ENCODE measurements at places on chromosomes 16 and 17. TPM values are rescaled to one million over a fixed set of nuclear protein-coding genes. Genes with fewer than 3 reads are reported as not detected.

DNA sequence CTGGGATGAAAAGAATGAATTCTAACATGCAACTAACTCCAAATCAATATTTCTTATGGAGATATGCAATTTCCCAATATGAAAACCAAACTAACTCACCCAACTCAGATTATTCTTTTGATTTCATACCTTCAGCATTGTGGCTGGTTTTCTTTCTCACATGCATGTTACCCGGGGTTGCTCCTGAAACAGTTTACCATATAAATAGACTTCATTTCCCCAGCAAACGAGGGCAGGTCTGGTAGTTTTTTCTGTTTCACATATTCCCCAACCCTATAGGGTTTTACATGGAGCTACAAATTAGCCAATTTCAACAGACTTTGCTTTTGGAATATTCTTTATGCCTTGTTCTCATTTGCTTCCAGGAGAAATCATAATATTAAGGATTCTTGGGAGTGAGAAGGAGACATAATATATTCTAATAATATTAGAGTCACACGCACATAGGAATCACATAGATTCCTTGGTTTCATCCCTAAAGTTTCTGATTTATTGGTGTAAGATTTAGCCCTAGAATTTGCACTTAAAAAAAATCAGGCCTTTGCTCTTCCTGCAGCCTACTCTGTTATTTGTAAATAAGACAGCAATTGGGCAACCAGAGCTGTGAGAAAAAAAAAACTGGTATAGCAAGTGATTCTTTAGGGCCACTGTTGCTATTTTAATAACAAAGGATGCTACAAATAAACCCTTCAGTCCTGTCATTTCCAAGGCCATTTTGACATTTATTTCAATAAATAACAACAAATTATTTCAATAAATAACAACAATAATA is 60.3 kb upstream of the FAM20A start:
- no peak for DNase-seq

OGFOD3 gene
- total RNA-seq, result 23.3 TPM

EDC4 gene
- total RNA-seq, result 40.9 TPM

DNA sequence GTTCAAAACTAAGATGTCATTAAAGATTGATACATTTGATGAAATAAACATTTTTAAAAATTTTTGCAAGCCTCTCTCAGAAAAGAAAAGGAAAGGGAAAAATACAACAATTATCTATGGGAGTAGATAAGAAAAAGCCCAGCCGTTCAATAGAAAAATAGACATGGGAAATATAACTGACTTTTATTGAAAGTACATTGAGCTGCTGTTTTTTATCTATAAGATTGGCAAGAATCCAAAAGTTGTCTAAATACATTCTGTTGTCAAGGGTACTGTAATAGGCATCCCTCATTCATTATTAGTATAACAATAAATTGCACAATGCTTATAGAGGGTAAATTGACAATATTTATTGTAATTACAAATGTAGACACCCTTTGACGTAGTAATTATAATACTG is 38.4 kb upstream of the IRX6 start:
- no peak for DNase-seq

KRTAP9-2 gene
- total RNA-seq, result 18.1 TPM

BTBD17 gene
- 0.22 TPM for total RNA-seq

- no peak for DNase-seq
Observed at GRCh38 chr16:27403601-27403992, 1.6 kb downstream of the IL21R start.

SOX8 gene
- total RNA-seq, result 3.0 TPM

DNA sequence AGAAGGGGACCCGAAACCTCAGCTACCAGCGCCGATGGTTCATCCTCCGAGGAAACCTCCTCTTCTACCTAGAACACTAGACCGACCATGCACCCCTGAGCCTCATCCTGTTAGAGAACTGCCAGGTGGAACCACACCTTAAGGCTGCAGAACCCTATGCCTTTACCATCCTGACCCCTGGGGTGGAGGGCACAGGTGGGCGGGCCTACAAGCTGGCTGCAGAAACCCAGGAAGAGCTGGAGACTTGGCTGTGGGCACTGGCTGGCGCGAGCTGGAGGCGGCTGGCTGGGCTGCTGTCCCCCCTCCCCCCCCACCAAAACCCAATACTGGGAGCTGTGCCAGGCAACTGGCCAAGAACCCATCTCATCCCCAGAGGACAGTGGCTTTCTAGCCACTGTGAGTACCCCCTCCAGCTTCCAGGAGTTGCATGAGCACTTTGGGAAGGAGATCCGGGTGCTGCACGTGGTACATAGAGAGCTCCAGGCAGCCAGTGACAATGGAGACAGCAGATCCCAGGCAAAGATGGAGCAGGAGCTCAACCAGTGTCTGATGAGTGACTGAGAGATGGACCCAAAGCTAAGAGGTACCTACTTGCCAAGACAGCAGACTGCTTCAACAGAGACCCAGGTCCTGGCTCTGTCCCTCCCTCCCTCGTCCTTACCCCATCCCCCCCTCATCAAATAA is 1.4 kb upstream of the CD2BP2 start:
- no peak for DNase-seq

GRCh38 chr16:29836623-29837022 is 16.4 kb downstream of the MVP start:
- no peak for DNase-seq

TXNDC11 gene
- total RNA-seq, result 27.7 TPM

GRCh38 chr17:16484445-16485175 is 7.4 kb downstream of the LRRC75A start:
- DNase-seq, result no peak

DNA sequence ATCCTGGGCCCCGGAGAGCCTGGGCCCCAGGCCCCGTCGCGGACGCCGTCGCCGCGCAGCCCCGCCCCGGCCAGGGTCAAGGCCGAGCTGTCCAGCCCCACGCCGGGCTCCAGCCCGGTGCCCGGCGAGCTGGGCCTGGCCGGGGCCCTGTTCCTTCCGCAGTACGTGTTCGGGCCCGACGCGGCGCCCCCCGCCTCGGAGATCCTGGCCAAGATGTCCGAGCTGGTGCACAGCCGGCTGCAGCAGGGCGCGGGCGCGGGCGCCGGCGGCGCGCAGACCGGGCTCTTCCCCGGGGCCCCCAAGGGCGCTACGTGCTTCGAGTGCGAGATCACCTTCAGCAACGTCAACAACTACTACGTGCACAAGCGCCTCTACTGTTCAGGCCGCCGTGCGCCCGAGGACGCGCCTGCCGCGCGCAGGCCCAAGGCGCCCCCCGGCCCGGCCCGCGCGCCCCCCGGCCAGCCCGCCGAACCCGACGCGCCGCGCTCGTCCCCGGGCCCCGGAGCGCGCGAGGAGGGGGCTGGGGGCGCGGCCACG is 36.8 kb upstream of the ZC3H18 start:
- DNase-seq, result no peak

Measured in lower leg skin (tissue), 4 donors.